Stimulated activated CD4-positive, alpha-beta T cell treated with anti-CD3 and anti-CD28 coated beads, Interleukin-2, amount 100 ng/mL, for 24 hours (primary cell): ENCODE measurements at places on chromosomes 1 and 21.

- DNase-seq: no peak
Observed at GRCh38 chr1:246001837-246002230, 505.2 kb downstream of the SMYD3 start.

DNA sequence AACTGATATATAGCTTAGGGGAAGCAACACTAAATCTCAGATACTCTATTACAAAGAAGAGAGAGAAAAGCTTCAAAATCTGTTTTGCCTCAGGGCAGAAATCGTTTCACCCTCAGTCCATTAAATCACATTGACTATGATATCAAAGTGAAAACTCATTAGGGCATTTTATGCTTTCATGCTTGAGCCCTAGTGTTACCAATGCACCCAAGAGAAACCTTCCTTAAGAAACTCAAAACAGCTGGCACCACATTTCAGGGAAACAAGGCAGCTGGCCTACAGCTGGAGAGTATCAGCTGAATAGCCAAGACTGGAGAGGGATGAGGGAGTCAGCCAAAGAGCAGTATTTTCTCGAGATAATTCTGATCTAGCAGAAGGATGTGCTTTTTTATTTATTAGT lies 14.9 kb downstream of the COLGALT2 start:
- no peak for DNase-seq

- DNase-seq: no peak
Observed at GRCh38 chr1:164753521-164754077, 194.6 kb downstream of the PBX1 start.

GRCh38 chr1:79198832-79199231 lies 192.3 kb upstream of the ADGRL4 start:
- no peak for DNase-seq

GRCh38 chr1:223651291-223651991 lies 14.1 kb downstream of the CAPN8 start:
- DNase-seq: no peak

DNA sequence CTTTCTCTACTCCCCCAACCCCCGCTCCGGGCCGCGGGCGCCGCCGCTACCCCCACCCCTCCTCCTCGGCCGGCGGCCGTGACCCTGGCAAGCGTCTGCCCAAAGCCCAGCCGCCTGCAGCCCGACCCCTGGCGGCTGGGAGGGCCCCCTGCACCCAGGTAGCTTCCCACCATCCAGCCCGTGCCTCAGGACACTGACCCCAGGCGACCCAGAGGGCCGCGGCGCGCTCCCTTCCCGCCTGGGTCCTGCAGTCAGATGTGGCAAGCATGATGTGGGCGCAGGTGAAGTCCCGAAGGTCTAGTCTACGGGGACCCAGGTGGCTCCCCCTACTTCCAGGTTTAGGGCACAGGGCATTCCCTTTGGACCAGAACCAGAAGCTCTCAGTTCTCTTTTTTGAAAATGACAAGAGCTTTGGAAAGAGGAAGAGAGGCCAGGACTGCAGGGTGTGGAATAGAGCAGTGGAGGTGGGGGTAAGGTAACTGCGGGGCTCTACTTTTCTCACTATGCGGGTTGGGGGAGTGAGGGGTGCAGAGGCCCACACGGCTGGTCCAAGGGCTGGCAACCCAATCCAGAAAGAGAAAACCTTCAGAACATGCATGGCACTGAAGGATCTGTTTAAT lies at the start of gene DENND4B:
Gene DENND4B (minus strand): TSS at position 97 of the 620 bp plus-strand sequence. CDS start 2,344 bp downstream, outside the sequence.
- peak; percentile 79 for DNase-seq

DNA sequence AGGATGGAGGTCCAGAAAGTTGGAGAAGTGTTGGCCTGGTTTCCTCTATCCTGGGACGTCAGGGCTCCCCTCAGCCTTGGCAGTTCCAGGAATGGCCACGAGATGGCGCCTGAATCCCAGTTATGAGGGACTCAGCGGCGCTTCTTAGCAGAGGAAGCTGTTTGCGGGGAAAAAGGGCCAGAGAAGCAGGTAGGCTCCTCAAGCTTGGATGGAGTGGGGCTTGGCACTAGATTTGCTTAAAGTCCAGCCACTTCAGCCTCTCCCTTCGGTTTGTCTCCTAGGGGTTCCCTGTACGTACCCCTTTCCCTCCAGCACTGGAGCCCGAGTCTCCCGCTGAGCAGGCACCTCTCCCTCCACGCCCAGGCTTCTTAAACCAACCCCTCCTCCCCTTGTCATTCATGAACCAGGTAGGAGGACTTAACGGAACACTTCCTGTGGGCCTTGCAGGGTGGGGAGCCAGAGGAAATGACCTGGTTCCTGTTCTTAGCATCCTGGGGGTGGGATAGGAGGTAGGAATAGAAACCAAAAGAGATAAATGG lies 32.0 kb upstream of the TENT5B start:
- peak; percentile 97 for DNase-seq

DNA sequence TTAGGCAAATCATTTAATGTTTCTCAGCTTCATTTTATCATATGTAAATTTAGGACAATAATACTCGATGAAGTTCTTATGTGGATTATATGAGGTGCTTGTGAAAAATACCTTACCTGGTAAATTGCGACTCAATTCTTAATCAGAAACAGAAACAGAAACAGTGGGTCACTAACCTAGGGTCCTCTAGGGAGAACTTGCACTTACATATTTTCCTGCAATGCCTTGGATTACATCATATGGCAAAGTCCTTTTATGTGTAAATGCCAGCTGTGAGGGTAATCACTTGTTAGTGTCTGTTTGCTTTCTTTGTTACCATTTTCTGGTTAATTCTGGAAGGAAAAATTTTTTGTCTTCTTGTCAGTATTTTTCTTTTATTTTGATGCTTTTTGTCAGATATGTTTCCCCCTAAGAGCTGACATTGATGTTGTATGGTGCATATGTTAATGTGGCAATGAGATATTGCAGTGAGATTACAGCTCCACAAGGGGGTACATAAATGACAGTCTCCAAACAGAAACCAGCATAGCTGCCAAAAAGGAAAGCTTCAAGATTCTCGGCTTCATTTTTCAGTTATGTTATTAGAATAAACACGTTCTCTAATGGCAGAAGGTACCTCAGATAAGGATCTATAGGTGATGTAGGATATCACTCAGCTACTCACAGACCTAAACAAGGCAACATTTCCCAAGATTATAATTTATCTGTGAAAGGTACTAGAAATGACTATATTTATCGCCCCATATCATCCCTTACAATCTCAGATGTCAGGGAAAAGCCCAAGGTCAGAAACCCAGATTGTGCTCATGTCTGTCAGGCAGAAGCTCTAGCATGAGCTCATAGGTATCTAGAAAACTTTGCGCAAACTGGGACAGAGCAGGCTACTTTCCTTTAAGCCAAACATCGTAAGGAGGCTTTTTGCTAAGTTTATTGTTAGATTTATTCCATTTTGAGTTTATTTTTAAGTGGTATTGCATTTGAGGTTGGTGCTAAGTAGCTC lies 119.9 kb downstream of the FASLG start:
- DNase-seq: no peak

- no peak for DNase-seq
Observed at GRCh38 chr1:21342961-21343838, 52.9 kb upstream of the ECE1 start.

DNA sequence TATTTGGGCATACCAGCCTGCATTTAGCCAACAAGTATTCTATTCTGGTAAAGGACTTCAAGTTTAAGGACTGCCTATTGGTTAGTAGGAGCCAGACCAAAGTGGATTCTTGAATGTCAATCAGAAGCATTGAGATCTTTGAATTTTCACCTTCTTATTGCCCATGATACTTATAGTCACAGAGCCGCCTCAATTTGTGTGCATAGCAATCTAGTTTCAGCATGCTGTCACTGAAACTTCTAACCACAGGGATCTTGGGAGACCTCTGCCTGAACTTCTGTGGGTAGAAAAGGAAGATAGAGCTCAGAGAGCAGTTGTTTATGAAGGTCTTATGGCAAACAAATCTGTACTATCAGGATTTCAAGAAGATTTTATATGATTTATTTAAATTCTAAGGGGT lies 501.4 kb upstream of the USP24 start:
- DNase-seq: no peak

GRCh38 chr1:10975567-10976326 lies 36.7 kb upstream of the TARDBP start:
- no peak for DNase-seq

- DNase-seq: no peak
Observed at GRCh38 chr1:168706391-168706992, 22.5 kb downstream of the DPT start.

DNA sequence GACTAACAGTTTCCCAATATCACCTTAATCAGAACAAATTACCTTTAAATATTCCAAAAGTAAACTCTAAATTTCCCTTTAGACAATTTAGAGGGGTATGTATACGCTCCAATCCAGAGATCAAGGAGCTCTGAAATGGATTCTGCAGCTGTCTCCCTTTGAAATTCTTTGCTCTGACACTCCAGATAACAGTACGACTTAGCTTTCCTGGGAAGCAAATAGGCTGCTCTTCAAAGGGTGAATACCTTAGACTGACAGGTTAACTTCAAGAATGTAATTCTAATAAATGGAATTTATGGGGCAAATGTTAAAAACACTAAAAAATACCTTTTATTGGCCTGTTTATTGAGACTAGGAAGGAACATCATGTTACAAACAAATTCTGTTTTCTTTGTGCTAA lies 357.2 kb downstream of the USP25 start:
- DNase-seq: no peak

- DNase-seq: peak; percentile 61
Observed at GRCh38 chr1:2314803-2315673, 76.3 kb downstream of the MORN1 start.

GRCh38 chr1:20742671-20743070 lies 10.2 kb upstream of the SH2D5 start:
- DNase-seq: no peak

GRCh38 chr1:28601696-28602095 lies 9.6 kb downstream of the RAB42 start:
- no peak for DNase-seq

DNA sequence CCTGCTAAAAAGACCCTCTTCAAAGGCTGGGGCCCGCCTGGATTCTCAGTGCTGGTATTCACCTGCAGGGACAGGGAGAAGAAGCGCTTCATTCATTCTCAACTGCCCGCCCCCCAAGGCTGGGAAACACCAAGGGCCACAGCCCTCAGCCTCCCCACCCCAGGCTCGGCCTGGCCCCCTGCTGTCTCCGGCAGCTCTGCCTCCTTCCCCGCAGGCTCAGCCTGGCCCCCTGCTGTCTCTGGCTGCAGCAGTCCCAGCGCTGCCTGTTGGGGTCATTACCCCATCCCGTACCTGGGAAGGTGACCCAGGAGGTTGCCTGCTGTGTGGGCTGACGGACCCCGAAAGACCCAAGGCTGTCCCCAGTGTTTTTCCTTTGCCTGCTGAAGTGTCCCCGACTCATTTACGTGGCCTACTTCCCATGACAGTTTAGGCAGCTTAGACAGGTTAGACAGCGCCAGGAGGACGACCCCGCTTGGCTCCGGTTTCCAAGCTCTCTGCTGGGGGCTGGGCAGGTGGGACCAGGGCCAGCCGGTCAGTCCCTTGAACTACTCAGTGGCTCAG lies 22.9 kb upstream of the CLSTN1 start:
- DNase-seq: no peak

DNA sequence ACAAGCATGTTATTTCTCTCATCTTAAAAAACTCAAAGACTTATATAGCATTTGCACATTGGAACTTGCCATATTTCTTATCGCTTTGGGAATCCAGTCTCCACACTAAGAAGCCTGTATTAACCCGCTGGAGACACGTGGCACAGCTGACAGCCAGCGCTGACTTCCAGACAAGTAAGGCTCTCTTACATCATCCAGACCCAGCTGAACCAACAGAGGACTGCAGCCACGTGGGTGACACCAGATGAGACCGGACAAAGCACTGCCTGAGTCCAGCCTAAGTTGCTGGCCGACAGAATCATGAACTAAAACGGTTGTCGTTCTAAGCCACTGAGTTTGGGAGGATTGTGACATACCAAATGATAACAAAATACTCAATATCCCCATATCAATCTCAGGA lies 6.3 kb upstream of the CD247 start:
- no peak for DNase-seq

DNA sequence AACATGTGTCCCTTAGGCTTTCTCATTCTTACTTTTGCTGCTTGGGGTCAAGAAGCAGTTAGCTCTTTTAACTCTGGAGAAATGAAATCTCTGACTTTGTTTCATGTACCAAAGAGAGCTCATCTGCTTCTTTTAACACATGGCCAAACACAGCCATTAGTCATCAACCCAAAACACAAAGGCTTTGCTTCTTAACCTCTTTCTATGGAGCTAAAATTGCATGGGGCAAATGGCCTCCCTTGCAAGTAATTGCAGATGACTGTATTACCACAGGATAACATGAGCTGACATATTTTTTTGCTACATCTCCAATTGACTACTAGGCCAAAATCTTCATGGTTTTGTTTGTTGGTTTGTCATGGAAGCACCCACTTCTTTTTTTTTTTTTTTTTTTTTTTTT lies 300.9 kb downstream of the BRINP3 start:
- no peak for DNase-seq

DNA sequence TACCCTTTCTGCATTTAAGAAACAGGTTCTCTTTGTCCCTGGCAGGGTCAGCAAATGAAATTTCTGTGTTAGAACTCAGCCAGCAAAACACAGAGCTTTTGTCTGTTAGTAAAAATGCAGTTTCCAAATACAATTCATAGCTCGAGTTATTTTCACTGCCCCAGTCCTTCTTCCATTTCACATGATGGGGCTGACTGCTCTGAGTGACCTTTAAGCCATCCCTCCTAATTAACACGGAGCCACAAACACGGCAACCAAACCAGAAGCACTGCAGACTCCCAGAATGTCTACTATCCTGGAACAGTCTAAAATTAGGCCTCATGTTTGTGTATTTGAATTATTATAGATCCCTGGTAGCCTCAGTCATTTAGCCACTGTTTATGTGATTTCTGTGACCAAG lies 99.1 kb upstream of the RGS4 start:
- no peak for DNase-seq

DNA sequence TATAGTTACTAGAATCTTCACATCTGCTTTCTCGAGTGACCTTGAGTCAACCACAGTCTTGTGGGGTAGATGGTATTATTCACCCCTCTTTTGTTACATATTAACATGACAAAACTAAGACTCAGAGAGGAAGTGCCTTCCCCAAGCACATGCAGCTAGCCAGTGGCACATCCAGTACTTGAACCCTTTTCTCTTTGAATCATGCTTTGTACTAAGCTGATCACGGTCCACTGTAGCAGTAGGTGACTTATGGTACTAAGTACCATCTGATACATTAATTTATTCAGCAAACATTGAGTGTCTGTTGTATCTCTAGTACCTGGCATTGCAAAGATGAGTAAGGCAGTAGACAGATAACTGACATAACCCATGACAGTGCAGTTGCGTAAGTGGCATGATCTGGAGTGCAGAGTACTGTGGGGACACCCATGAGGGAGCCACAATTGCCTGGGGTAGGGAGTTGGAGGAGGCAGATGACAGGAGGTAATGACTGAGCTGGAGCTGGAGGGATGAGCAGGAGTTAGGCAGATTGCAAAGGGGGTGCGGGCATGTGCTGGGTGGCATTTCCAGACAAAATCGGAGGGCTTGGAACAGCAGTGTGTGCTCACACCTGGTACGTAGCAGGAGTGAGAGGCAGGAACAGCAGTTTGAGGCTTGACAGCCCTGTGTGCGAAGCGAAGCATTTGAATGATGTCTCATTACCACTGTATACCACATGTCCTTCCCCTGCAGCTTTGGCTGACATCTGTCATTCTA lies 29.8 kb downstream of the UCK2 start:
- no peak for DNase-seq
